ENCODE measurements at places on chromosomes 6 and 20.

DNA sequence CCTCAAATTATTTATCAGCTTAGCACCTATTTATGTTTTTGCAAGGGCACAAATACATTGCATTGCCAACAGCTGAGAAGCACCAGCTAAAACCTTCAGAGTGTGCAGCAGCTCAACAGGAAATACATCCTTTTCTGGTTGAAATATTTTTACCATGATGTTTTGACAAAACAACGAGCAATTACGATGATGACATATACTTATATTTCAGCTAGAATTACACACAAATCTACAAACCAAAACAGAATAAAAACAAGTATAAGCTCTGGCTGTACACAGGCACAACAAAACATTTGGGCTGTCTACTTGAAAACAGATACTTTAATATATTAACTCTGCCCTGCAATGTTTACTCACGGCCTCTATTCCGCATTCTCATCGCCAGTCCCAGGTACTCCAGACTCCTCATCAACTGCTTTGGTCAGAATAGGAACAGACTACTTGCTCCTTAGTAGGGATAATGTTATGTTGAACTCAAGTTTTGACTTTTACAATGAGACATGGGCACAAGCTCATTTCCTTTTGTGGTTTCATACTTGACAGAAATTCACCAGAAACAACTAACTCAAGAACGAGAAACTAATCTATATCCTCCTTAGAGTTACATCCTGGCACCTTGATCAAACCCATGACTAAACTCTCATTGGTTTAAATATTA is 377.6 kb downstream of the ESR1 start:
- DNase-seq: no peak

GRCh38 chr6:156814036-156814581 is 36.9 kb downstream of the ARID1B start:
- no peak for DNase-seq

GRCh38 chr20:4371623-4372251 is 350.0 kb upstream of the PRND start:
- DNase-seq: no peak

GRCh38 chr6:155310596-155310995 is 3.7 kb downstream of the TFB1M start:
- no peak for DNase-seq

- no peak for DNase-seq
These were observed 85.1 kb downstream of the MDN1 start for GRCh38 chr6:89734526-89734925.

DNA sequence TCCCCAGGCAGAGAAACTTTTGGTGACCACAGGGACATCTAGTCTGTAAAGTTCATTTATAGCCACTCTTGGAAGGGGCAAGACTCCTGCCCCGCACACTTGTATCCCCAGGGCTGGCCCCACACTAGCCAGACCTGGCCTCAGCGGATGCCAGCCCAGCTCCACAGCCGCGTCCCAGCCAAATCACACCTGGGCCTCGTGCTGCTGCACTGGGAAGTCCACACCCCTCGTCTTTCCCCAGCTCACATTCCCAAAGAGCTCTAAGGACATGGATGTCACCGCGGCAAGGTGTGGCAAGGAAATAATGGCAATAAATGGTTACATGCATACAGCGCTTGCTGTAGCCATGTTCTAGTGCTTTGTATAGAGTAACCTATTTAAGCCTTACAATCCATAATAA is 8.6 kb downstream of the IP6K3 start:
- no peak for DNase-seq

- DNase-seq: no peak
These were observed 1.7 kb downstream of the DIDO1 start for GRCh38 chr20:62924442-62925075.

- DNase-seq: peak; percentile 53
These were observed 48.4 kb upstream of the NCOA3 start for GRCh38 chr20:47453167-47453782.

DNA sequence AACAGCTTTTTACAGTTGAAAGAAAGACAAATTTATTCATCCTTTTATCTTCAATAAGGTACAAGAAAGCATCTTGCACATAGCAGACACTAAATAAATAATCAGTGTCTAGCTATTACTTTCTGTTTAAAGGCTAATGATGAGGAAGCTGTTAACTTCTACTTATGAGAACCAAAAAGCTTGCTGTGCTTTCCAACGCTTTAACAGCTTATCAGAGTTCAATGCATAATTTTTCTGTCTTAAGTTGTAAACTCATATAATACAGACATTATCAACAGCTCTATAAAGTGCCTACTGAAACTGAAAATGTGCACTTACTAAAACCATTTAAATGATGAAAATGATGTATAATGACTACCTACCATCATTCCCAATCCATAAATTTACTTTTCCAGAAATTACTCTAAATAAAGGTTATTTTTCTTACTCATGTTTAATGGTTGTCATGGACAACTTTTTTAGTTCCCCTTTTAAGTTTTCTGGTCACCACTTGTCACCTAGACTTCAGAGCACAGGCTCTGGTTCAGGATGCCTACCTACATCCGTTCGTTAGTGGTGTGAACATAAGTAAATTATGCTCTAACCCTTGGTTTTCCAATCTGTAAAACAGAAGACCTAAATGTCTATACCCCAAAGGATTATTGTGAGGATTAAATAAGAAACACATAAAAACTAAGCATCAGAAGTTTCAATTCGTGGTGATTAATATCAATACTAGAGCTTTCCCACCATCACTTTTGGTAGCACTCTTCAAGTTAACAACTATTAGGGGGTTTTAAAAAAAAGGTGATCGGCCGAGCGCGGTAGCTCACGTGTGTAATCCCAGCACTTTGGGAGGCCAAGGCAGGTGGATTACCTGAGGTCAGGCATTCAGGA is 8.0 kb downstream of the PNISR start:
- no peak for DNase-seq

DNA sequence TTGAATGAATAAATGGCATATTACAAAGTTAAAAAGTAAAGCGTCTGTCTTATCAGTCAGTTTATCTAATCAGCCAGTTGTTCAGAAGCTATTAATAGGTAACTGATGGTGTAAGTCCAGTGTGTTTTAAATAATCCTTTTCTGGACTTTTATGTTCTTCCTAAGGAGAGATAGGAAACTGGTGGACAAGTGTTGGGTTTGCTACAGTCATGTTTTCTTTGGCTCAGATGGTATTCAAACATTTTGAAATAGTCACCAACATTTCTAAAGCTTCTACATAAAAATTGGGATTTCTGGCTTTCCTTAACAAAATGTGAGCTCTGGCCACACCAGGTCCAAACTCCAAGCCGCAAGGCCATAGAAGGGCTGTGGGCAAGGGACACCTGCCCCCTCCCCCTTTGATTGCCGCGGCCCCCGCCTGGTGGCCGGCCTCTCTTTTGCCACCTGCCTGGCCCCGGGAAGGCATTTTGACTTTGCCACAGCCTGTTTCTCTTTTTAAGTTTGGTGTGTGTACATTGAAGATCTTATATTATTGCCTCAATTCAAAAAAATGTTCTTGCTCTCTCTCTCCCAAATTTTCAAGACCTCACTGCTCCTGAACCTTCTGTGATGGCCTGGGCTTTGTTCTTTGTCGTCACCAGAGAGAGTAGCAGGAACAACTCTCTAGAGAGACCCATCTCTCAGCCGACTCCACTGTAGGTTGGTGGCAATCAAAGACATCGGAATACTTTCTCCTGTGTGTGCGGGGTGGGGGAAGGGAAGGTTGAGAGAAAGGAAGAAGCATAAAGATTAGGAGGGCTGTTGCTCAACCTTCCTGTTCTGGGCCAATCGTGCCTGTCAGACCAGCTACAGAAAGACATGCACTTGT is 84.0 kb upstream of the ZNF217 start:
- DNase-seq: no peak

DNA sequence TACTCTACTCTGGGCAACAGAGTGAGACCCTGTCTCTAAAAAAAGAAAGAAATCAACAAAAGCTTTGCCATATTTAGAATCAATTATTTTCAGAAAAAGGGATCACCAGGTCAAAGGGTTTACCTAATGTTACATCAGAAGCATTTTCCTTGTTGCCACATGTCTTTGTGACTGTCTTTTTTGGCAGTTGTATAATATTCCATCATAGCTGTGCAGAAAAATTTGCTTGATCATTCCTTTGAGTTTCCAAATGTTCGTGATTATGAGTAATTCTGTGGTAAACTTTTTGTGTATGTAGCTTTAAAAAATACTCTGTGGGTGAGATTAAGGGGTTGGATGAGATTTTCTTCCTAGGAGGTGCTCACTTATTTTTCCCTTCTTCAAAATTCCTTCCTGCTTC is 26.4 kb downstream of the PNPLA1 start:
- DNase-seq: no peak

- DNase-seq: peak; percentile 61
These were observed 257.8 kb upstream of the KCNQ5 start for GRCh38 chr6:72363844-72364740.

Data from fibroblast of the conjunctiva (primary cell).